ENCODE measurements at places on chromosomes 2 and 18.

DNA sequence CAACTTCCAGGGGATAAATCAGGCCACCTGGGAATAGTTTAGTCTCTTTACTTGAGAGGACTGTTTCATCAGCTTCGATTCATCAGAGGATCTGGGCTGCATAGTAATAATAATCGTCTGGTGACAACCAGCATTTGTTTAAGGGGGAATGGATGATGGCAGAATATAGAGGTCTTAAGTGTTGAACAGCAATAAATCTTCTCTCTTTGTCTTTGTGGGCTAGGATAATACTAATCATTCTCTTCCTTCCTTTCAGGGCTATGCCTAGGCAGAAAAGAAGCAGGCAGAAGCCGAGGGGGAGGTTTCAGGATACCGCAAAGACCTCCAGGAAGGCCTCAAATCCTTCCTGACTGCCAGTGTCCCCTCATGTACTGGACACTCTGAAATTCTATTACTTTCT, 150.4 kb upstream of the GAREM1 start:
- no peak for DNase-seq
- H3K4me1 ChIP-seq = no peaks in the 10 kb centered on the region
- no peak overlapping the region for H3K4me3 ChIP-seq
- no peak overlapping the region for H3K27ac ChIP-seq

DNA sequence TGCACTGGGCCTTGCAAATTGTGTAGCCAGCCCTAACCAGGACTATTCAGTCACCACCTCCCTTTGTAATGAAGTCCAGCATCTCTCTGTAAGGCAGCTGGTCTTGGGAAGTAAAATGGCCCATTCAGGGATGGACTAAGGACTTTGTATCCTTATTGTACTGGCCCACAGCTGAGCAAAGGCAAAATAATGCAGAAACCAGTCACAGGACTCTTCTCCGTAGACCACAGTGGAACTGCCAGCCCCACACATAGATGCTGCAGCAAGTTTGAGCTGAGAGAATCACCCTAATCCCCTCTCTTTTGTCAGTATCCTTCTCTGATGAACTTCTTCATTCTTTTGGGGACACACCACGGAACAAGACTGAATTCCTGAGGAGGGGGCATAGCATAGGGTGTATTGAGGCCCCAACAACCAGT, 73.6 kb upstream of the RTN4 start:
- no peak overlapping the region for H3K4me3 ChIP-seq
- no peaks in the 10 kb centered on the region for H3K27me3 ChIP-seq
- H3K4me1 ChIP-seq = no peaks in the 10 kb centered on the region

GRCh38 chr2:238709325-238710025, 138.4 kb upstream of the TWIST2 start:
- H3K4me3 ChIP-seq = no peak overlapping the region
- no peaks in the 10 kb centered on the region for H3K4me1 ChIP-seq
- H3K36me3 ChIP-seq = no peaks in the 10 kb centered on the region

GRCh38 chr2:203988500-203989260, 52.1 kb downstream of the ICOS start:
- no peaks in the 10 kb centered on the region for H3K27me3 ChIP-seq
- DNase-seq = no peak
- H3K4me3 ChIP-seq = no peak overlapping the region
- no peaks in the 10 kb centered on the region for H3K36me3 ChIP-seq
- no peaks in the 10 kb centered on the region for H3K4me1 ChIP-seq

GRCh38 chr2:33673937-33674336, 74.8 kb upstream of the FAM98A start:
- no peak for DNase-seq
- no peaks in the 10 kb centered on the region for H3K27me3 ChIP-seq
- H3K4me3 ChIP-seq = no peak overlapping the region

- no peaks in the 10 kb centered on the region for H3K4me1 ChIP-seq
- no peaks in the 10 kb centered on the region for H3K27me3 ChIP-seq
- no peak overlapping the region for H3K4me3 ChIP-seq
- H3K36me3 ChIP-seq = no peaks in the 10 kb centered on the region
- H3K27ac ChIP-seq = no peak overlapping the region
These were observed 74.4 kb upstream of the TRIB2 start for GRCh38 chr2:12642332-12642731.

- H3K4me1 ChIP-seq = no peaks in the 10 kb centered on the region
- H3K4me3 ChIP-seq = no peak overlapping the region
- no peak for DNase-seq
- no peak overlapping the region for H3K27ac ChIP-seq
- H3K27me3 ChIP-seq = no peaks in the 10 kb centered on the region
These were observed 3.1 kb downstream of the IL36RN start for GRCh38 chr2:113061896-113062770.

GRCh38 chr2:16124881-16125613, 184.7 kb downstream of the MYCN start:
- H3K36me3 ChIP-seq = no peaks in the 10 kb centered on the region
- H3K27me3 ChIP-seq = no peaks in the 10 kb centered on the region
- H3K27ac ChIP-seq = no peak overlapping the region
- no peaks in the 10 kb centered on the region for H3K4me1 ChIP-seq

- no peak overlapping the region for H3K27ac ChIP-seq
- H3K27me3 ChIP-seq = no peaks in the 10 kb centered on the region
- no peaks in the 10 kb centered on the region for H3K4me1 ChIP-seq
These were observed 920.2 kb upstream of the VRK2 start for GRCh38 chr2:57126410-57126809.

DNA sequence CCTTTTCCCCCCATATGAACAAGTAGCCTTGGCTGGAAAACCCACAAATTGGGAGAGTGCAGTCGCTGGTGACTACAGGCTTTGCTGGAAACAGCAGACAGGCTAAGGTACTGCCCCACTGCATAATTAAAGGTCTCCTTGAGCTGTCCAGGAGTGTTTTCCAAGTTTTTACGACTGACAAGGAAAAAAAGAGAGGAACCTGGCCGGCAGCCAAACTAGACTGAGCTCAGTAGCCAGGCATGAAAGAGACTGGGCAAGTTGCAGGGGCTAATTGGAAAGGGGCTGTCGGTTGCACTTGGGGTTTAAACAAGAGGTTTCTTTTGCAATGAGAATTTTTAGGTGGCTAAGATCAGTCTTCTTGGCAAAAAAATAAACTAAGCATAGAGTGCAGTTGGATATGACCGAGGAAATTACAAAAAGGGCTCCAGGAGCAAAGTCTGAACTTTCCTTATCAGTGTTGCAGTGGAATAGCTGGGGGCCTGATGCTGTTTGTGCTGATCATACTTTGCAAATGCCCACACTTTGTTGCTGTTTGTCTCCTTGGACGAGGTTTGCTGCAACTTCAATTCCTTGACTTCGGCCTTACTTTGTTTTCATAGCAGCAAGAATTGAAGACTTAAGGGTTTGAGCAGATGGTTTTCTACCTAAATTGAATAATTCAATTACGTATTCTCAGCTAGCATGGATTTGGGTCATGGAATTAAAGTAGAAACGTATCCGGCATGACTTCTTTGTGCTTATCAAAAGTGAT, 2.1 kb downstream of the GULP1 start:
- no peaks in the 10 kb centered on the region for H3K27me3 ChIP-seq
- peak; percentile 53 for DNase-seq
- H3K27ac ChIP-seq = peak overlapping the region; percentile 98
- peak overlapping the region; percentile 92 for H3K4me3 ChIP-seq
- peaks cover 44% of the 10 kb centered on the region for H3K4me1 ChIP-seq
- H3K36me3 ChIP-seq = no peaks in the 10 kb centered on the region

DNA sequence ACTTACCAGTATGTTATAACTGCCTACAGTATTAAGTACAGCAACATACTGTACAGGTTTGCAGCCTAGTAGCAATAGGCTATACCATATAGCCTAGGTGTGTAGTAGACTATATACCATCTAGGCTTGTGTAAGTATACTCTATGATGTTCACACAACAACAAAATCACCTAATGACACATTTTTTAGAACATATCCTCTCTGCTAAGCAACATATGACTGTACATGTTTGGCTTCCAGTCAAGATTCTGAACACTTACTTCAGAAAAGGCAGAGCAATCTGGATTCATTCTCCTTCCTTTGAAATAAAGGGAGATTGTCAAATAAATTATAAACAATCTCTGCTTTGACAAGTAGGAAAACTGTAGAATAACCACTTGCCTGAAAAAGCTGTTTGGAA, 81.8 kb downstream of the EXOC6B start:
- H3K27me3 ChIP-seq = no peaks in the 10 kb centered on the region
- no peak for DNase-seq
- no peak overlapping the region for H3K4me3 ChIP-seq
- H3K27ac ChIP-seq = no peak overlapping the region
- H3K36me3 ChIP-seq = peaks cover 7% of the 10 kb centered on the region
- no peaks in the 10 kb centered on the region for H3K4me1 ChIP-seq

- DNase-seq = no peak
- H3K27me3 ChIP-seq = no peaks in the 10 kb centered on the region
- no peak overlapping the region for H3K27ac ChIP-seq
- no peaks in the 10 kb centered on the region for H3K4me1 ChIP-seq
- no peaks in the 10 kb centered on the region for H3K36me3 ChIP-seq
- H3K4me3 ChIP-seq = no peak overlapping the region
These were observed 105.4 kb upstream of the SPRED2 start for GRCh38 chr2:65537651-65538385.

DNA sequence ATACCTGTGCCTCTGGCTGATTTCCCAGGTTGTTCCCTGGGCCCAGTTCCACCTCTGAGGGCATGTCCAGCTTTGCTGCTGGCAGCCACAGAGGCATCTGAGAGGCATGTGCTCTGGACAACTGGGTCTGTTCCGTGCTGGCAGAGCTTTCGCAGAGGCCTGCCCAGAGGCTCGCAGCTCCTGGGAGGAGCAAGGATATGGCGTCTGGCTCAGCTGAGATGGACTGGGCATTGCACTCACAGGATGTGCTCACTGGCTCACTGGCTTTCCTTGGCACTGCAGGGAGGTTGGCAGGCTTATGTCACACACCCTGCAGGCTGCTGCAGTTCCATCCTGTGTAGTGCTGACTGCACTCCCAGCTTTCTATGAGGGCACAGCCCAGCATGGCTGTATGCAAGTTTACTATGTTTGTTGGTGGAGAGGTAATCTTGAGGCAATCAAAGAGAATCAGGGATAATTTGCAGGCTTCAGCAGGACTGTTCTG, 172.3 kb downstream of the PRKCE start:
- no peaks in the 10 kb centered on the region for H3K36me3 ChIP-seq
- H3K4me3 ChIP-seq = no peak overlapping the region
- H3K4me1 ChIP-seq = peaks cover 15% of the 10 kb centered on the region

DNA sequence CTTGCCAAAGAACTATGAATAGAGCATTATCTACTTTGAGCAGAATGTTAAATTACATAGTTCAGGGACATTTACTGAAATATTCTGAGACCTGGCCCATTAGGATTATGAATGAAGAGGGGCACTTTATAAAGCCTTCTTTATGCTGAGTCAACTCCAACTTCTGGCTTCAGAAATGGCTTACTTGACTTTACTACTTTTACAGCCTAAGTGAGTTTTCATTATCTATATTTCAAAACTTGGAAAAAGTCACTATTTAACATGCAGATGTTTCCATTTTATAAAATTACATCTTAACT, 37.7 kb downstream of the SESTD1 start:
- H3K27me3 ChIP-seq = no peaks in the 10 kb centered on the region
- H3K36me3 ChIP-seq = no peaks in the 10 kb centered on the region
- no peak for DNase-seq
- H3K4me1 ChIP-seq = no peaks in the 10 kb centered on the region

GRCh38 chr2:42752314-42752713, 11.6 kb downstream of the OXER1 start:
- peak; percentile 27 for DNase-seq
- no peak overlapping the region for H3K27ac ChIP-seq
- peaks cover 39% of the 10 kb centered on the region for H3K4me1 ChIP-seq

DNA sequence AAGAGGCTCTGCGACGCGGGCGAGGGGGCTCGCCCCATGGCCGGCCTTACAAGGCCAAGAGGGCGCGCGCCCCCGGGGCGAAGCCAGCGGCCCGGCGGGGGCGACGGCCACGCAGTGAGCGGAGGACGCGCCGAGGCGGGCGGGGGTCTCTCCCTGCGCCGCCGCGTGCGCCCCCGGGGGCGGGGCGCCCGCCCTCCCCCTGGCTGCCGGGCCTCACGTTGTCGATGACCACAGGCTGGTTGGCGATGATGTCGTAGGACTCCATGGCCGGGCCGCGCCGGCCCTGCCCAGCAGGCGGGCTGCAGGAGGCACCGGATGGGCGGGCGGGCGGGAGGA, 250 bp downstream of the ACTR1B start:
- H3K36me3 ChIP-seq = no peaks in the 10 kb centered on the region
- no peak for DNase-seq
- H3K27ac ChIP-seq = peak overlapping the region; percentile 95
- peaks cover 41% of the 10 kb centered on the region for H3K4me1 ChIP-seq
- peak overlapping the region; percentile 89 for H3K4me3 ChIP-seq

GRCh38 chr2:85838181-85838580, 50.6 kb downstream of the ST3GAL5 start:
- H3K27ac ChIP-seq = no peak overlapping the region
- no peak overlapping the region for H3K4me3 ChIP-seq
- no peaks in the 10 kb centered on the region for H3K36me3 ChIP-seq
- H3K4me1 ChIP-seq = no peaks in the 10 kb centered on the region
- no peak for DNase-seq

GRCh38 chr18:77131652-77132368, 773 bp downstream of the MBP start:
- peak overlapping the region; percentile 94 for H3K27ac ChIP-seq
- H3K4me1 ChIP-seq = peaks cover 52% of the 10 kb centered on the region
- peak; percentile 46 for DNase-seq
- no peaks in the 10 kb centered on the region for H3K36me3 ChIP-seq
- peak overlapping the region; percentile 96 for H3K4me3 ChIP-seq

DNA sequence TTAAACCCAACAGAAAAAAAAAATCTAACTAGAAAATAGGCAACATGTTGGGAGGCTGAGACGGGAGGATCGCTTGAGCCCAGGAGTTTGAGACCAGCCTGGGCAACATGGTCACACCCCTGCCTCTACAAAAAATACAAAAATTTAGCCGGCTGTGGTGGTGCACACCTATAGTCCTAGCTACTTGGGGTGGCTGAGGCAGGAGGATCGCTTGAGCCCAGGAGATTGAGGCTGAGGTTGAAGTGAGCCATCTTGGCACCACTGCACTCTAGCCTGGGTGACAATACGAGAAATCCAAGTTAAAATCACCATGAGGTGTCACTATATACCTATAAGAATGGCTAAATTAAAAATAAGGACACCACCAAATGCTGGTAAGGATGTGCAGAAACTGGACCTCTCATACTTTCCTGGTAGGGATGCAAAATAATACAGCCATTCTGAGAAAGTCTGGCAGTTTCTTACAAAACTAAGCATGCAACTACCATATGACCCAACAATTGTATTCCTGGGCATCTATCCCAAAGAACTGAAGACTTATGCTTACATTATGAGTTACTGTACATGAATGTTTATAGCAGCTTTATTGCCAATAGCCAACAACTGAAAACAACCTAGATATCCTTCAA, 2.2 kb downstream of the SEPTIN10 start:
- H3K27me3 ChIP-seq = no peaks in the 10 kb centered on the region
- no peak for DNase-seq
- H3K4me1 ChIP-seq = peaks cover 59% of the 10 kb centered on the region
- H3K27ac ChIP-seq = peak overlapping the region; percentile 98
- H3K36me3 ChIP-seq = no peaks in the 10 kb centered on the region
- H3K4me3 ChIP-seq = no peak overlapping the region
